ENCODE measurements at places on chromosomes 7 and 10.

- DNase-seq: no peak
Measured at GRCh38 chr10:74040200-74041126, 42.5 kb downstream of the VCL start.

DNA sequence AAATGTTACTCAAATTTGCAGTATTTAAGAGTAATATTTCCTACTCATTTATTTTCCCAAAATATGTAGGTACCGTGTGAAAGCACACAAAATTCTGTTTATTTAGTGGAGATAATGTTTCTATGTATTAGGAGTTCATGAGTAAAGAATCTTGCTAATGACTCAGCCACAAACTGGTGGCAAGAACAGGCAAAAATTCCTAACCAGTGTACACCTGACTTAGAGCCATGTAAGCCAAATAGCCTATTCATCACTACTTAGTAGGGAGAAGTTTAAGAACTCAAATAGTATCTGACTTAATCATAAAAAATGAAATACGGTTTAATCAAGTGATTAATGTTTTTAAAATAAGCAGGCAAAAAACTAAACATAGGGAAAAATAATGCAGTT lies 169.0 kb downstream of the SRPK2 start:
- no peak for DNase-seq

GRCh38 chr7:98256431-98256830 lies 4.4 kb upstream of the TECPR1 start:
- DNase-seq: no peak

GRCh38 chr7:99366646-99367045 lies 7.9 kb upstream of the ARPC1B start:
- no peak for DNase-seq

DNA sequence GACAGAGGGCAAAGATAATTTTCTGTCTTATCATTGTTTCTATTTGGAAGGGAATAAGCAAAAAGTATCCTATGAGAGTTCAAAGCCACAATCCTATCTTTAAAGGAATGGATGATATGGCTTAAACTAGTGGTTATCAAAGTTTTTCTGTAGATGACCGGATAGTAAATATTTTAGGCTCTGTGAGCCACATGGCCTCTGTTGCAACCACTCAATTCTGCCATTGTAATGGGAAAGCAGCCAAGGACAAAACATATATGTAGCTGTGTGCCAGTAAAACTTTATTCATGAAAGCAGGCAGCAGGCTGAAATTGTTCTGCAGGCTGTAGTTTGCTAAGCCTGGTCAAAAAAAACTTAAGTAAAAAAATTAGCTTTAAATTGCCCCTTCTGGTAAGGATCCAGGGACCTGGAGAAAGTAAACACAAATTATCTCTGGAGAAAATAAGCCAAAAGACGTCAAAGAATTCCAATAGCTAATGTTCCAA lies 73.3 kb downstream of the THSD7A start:
- DNase-seq: no peak
